ENCODE measurements at places on chromosomes 11 and 22. TPM values are rescaled to one million over a fixed set of nuclear protein-coding genes. Genes with fewer than 3 reads are reported as not detected.

VPREB1 gene
- total RNA-seq: not detected

RASGRP2 gene
- total RNA-seq: not detected

MTMR3 gene
- total RNA-seq: 14.5 TPM

FLRT1 gene
- total RNA-seq: 0.04 TPM

PRMT3 gene
- 26.1 TPM for total RNA-seq

PRR33 gene
- total RNA-seq: not detected

JAML gene
- not detected for total RNA-seq

ANKK1 gene
- total RNA-seq: 1.6 TPM

SEC14L2 gene
- 76.5 TPM for total RNA-seq

OR52A1 gene
- not detected for total RNA-seq

SCGB1C1 gene
- total RNA-seq: not detected

LDHA gene
- 1,231 TPM for total RNA-seq

SMC1B gene
- total RNA-seq: not detected

RGL4 gene
- total RNA-seq: not detected

CNTN5 gene
- total RNA-seq: not detected

MRGPRF gene
- 0.47 TPM for total RNA-seq

CD3G gene
- not detected for total RNA-seq

MRE11 gene
- 5.4 TPM for total RNA-seq

RNF169 gene
- total RNA-seq: 14.1 TPM

PLAAT3 gene
- not detected for total RNA-seq

CDCA5 gene
- total RNA-seq: 25.9 TPM

OR5P2 gene
- total RNA-seq: not detected

FOLR1 gene
- not detected for total RNA-seq

All from hair follicular keratinocyte (primary cell).